ENCODE measurements at places on chromosomes 13 and 19.
A peak's percentile ranks its signal among the peaks of the same experiment; 100 is the strongest.

DNA sequence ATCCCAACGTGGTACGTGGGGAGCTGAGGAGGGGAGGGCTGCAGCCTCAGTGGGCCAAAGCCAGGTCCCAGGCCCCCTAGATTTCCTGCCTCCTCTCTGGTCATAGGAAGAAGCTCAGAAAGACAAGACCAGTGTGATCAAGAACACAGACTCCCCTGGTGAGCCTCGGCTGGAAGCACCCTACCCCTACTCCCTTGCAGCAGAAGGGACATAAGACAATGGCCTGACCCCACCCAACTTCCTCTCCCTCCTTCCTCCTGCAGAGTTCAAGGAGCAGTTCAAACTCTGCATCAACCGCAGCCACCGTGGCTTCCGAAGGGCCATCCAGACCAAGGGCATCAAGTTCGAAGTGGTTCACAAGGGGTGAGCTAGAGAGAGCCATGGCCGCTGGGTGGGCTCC, 11.5 kb downstream of the PODNL1 start:
- no peak for DNase-seq

DNA sequence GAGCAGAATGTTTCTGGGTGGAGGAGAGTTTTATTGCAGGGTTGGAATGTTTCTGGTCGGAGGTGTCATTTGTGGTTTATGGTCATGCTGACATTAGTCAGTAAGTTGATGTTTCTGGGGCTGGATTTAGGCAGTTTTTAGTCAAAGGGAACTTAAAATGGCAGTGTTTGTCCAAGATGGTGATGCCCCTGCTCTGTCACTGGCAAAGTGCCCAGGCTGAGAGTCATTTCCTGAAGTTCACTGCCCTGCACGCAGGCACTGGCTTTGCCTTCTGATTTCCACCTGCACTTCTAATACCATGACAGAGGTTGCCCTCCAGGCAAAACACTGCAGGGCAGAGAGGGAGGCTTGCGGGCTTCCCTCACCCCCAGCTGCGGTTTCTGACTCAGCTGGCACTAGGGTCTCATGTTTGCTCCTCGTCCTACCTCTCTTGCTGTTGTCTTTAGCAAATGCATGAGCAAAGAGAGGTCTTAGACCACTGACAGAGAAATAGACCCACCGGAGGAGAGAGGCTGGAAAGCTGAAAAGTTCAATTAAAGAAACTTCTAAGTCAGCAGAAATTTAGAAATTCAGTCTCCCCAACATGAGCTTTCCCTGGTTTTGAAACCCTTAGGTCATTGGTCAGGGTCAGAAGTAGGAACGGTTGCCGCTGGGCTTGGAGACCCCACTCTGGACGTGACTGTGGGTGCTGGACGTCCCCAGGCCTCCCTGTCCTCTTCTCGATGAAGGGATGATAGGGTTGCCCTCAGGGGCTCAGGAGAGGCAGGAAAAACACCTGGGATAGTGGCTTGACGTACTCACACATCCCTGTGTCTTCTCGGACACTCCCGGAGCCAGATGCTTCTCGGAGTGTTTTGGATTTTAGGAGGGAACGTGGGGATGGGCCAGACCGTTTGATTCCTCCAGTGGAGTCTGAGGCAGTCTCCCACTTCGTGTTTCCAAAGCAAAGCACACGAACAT, 26.3 kb downstream of the TMEM255B start:
- DNase-seq = no peak

GRCh38 chr19:570937-571565, 1.3 kb upstream of the BSG start:
- no peak for DNase-seq

DNA sequence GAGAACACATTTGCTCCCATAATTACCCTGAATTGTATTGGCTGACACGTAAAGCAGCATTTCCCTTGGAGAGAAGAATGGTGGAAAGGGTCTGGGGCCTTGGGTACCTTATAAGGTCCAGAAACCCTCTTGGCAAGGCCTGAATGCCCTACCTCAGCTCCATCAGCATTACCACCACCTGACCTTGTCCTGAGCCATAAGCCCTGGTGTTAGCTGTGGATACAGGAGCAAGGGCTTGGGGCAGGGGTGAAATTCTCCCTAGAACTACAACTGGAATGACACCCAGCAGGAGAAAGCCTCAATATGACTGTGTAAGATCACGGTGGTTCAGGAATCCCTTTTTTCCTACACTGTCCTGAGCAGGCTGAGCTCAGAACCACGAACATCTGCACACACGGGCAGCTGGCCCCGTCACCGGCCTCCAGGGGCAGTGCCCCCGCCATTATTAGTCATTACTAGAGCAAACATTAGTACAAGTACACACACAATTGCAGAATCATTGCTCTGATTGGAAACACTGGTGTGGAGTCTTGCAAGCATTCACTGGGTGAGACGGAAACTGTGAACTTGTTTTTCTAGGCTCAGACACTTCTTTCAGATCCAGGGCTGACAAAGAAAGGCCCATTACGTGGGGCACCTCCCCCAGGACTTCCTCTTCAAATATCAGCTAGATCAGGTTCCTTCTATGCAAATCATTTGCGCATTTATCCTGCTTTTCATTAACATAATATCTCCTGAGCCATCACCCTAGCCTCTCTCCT, 26.8 kb upstream of the MTIF3 start:
- no peak for DNase-seq

- DNase-seq = no peak
Observed at GRCh38 chr13:94928127-94928775, 215.9 kb upstream of the SOX21 start.

GRCh38 chr13:86992251-86992650, 678.9 kb upstream of the SLITRK5 start:
- no peak for DNase-seq

- no peak for DNase-seq
Observed at GRCh38 chr13:52447815-52448552, 2.5 kb downstream of the VPS36 start.

DNA sequence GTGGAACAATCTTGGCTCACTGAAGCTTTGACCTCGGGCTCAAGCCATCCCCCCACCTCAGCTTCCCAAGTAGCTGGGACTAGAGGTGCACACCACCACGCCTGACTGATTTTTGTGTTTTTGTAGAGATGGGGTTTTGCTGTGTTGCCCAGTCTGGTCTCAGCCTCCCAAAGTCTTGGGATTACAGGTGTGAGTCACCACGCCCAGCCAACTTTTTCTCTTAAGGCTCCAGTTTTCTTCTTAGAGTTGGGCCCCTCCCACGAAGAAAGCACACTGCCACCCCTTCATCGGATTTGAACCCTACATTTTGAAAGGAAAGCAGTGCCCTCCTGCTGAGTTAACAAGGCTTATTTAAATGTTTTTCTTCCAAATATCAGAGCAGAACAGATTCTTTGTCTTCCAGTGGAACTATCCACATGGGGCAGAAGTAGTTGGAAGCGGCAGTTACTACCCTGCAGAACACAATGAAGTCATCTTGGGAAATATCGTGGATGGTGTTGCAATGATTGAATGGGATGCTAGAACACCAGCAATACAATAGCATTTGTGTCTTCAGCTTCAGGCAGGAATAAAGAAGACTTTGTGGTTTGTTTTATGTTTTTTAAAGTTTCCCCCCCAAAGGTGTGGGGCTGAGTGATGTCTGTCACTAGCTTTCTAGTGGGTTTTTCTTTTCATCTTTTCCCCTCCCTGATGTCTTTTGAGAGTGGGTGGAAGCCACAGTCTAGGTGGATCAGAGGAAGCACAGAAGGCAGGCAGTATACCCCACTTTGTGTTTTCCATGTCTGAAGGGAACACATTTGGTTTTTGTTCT, 8.9 kb downstream of the ACTN4 start:
- no peak for DNase-seq

DNA sequence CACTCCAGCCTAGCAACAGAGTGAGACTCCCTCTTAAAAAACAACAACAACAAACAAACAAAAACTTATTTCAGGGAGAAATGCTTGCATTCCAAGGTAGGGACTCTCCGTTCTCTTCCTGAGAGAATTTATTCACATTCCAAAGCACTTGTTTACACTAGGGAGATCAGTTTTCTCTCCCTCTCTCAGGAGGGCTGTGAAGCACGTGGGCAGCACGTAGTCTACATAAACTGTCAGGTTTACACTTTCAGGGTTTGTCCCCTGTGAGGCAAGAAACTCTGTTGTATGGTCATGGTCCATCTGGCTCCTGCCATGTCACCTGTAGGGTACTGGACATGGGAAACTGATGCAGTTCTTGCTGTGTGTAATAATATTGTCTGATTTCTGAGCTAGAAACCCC, 31.6 kb downstream of the WDR87 start:
- no peak for DNase-seq

- no peak for DNase-seq
Observed at GRCh38 chr13:70391678-70392077, 283.4 kb upstream of the KLHL1 start.

- DNase-seq = no peak
Observed at GRCh38 chr19:16365300-16365996, 40.8 kb downstream of the KLF2 start.

DNA sequence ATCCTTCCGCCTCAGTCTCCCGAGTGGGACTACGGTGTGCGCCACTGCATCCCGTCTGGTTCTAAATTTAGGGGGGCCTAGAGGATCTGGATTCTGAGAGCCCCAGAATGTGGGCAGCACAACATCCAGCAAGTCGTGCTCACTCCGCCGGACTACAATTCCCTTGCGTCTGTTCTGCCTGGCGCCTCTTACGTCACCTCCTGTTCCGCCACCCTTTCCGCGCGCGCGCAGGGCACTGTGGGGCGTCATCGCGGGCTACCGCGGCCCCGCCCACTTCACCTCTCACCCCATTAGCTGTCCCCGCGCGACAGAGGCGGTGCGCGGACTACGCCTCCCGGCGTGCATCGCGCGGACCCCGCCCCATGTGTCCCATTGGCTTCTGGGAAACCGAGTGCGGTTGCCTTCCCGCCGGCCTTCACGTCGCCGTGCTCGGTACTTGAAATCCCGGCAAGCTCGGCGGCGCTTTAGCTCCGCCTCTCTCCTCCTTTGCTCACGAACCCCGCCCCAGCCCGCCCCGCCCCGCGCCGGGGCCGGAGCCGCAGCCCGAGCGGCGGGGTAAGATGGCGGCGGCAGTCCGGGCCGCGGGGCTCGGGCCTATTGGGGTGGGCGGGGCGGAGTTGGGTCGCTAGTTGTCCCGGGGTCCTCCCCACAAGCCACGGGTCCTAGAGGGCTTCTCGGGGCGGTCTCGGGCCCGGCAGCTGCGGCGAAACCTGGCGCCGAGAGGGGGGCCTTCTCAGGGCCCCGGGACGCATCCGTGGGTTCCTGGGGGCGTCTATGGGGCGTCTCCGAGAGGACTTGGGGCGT, at the start of gene SCAF1:
TSS of gene SCAF1 (plus strand) at position 522 of the 804 bp plus-strand sequence. CDS start 2,818 bp downstream, outside the sequence.
- DNase-seq = peak; percentile 98

GRCh38 chr19:10513223-10513622, 4.0 kb downstream of the S1PR5 start:
- no peak for DNase-seq

Data from activated CD8-positive, alpha-beta memory T cell treated with anti-CD3 and anti-CD28 coated beads for 4 hours (primary cell).